ENCODE measurements at places on chromosomes 13 and 19.

DNA sequence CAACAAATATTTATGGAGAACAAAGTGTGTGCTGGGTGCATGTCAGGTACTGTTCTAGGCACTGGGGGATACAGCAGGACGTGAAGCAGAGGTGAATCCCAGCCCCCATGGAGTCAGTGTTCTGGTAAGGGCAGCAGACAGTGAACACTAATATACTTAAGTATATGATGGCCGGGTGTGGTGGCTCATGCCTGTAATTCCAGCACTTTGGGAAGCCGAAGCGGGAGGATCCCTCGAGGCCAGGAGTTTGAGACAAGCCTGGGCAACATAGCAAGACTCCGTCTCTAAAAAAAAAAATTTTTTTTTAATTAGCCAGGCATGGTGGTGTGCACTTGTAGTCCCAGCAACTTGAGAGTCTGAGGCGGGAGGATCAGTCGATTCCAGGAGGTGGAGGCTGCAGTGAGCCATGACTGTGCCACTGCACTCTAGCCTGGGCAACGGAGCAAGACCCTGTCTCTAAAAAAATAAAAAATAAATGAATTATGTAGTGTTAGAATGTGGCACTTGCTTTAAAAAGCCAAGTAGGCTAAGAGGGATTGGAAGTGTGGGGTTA, 22.6 kb downstream of the CHST8 start:
- no peak for DNase-seq

DNA sequence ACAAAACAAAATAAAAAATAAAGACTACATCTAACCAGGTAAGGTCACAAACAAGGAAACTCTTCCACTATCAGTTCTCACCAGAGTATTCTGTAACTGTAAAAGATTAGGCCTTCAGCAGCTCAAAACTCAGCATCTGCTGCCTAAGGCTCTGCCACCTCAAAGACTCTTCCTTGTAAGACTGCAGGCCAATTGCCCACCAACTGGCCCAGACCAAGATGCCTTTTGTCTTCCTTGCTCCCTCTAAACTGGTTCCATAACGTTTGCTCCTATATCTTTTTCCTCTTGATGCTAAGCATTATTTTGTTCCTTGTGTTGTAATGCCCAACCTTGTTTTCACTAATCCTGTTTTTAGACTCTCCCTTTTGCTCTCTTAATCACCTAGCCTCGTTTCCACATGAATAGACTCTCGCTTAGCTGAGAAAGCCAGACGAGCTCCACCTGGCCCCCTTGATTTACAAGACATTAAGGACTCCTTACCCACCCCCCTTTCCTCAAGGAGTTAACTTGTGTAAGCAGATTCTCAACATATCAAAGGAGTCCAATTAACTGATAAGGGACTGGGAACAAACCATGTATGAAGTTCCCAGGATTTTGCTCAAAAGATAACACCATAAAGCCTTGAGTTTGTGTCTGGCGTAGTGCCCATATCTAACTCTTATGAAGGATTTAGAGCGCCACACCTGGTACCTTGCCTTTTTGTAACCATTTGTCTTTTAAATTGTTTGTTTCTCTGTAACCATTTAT, 1.5 kb downstream of the ZNF814 start:
- DNase-seq, result no peak

GRCh38 chr19:48480183-48480557, 11.0 kb downstream of the CYTH2 start:
- DNase-seq, result no peak

- no peak for DNase-seq
These were observed 339.7 kb upstream of the EDNRB start for GRCh38 chr13:78258304-78258703.

DNA sequence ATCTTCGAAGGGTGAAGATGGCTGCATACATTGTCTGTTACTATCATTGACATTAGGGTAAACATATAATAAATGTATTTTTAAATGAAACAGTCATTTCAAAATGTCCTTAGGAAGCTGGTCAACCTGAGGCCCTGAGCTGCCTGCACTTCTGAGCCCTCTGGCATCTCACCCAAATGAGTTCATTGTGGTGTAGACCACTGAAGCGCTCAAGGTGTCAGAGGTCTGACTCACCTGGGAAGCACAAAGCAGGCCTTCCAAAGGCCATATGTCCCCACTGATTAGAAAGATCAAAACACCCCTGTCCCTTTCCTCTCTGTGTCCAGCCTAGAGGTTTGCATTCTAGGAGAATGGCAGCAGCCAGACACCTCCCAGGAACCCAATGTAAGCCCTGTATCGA, 59.6 kb downstream of the COL4A2 start:
- DNase-seq, result no peak

GRCh38 chr19:27964185-27964584, 1248.8 kb downstream of the UQCRFS1 start:
- DNase-seq, result no peak

- DNase-seq, result no peak
These were observed 30.6 kb downstream of the MBNL2 start for GRCh38 chr13:97252735-97253134.

Measured in vagina (tissue), 2 donors.